Hematopoietic multipotent progenitor cell (in vitro differentiated cells): ENCODE measurements at places on chromosomes 7 and 10.

DNA sequence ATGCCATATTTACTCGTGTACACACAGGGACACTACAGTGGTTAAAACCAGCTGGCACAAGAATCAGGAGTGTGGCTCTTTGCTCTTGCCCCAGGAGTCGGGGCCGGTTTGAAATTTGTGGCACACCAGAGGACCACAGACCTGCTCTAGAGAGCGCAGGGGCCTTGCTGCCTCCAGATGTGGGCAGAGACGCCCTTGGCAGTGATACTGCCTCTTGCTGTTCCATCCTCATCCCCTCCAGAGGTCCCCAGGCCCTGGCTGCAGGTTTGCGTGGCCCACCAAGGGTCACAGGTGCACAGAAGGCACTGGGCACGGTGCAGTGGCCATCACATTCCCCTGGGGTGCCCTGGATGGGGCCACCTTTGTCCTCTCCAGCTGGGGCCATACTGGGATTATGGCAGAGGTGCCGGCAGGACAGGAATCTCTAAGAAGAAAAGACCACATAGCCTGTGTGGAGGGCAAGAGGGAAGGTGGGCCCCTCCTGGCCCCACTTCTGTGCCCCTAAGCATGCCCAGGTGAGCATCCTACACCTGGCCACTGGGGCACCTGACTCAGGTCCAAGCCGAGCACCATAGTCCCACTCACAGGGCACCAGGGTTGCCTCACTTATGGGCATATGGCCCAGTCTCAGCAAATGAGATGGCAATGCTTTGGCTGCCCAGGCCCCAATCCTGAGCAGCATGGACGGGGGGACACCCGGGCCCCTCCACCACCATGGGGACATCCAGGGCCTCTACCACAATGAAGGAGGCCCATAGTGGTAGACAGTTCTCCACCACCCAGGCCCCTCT, 45.6 kb downstream of the FOXL3 start:
- no peak for DNase-seq

DNA sequence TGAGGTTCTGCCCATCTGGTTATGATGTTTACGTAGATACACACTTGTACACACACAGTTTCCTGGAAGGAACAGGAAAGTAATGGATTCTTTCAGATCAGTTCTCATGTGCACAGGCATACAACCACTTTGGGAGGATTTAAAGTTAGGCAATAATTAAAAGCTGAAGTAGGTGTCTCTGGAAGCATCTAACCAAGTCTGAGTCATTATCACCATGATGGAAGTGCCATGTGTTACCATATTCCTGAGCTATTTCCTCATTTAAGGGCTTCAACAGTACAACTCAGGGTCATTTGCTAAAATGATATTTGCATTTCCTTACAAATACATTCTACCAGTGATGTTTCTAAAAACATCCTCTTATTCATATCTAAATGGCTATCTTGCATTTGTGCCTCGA, 41.4 kb upstream of the BET1 start:
- no peak for DNase-seq

DNA sequence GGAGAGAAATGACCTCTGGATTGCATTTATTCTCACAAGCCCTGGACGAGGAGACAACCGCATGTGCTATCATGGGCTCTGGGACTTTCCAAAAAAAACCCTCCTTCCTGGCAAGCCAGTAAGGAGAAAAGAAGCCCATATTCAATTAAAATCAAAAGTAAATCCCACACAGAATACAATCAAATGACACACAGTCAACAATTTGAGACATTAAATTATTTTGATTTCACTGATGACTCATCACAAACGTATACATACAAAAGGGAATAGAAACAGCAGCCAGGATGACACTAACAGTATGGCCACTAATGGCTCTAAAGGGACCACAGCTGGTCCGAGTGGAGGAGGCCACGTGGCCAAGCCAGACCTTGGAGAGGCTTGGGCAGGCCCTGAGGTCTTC, 24.9 kb downstream of the LRRC20 start:
- no peak for DNase-seq

DNA sequence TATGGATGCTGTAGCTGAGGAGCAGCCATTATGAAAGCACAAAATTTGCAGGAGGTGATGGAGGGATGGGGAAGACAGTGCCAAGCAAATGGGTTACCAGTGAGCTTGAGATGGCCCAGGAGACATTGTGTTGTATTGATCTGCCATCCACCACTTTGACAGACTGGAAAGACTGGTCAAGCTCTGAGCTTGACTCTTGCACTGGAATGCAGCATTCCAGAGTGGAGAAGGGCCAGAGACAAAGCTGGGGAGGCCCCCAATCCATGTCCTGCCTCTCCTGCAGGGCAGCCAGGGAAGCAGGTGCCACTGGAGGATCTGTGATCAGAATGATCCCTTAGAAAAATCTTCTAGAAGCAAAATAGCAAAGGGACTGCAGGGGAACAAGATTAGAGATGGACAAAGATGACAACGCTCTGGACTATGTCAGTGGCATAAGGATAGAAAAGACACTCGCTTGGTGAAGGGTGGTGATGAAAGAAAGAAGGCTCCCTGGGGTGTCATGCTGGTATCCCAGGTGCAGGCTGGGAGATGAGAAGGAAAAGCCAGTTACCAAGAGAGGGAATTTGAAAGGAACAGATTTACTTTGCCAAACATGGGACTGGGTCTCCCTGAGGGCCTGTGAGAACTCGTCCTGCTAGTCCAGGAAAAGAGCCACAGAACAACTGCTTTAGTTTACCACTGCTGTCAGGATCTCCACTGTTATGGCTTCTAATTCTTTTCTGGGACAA, 5.0 kb downstream of the GSDME start:
- DNase-seq: no peak

- DNase-seq: no peak
Measured at GRCh38 chr7:2431260-2431867, 28.0 kb downstream of the CHST12 start.

GRCh38 chr10:13072339-13072738, 27.6 kb upstream of the OPTN start:
- DNase-seq: no peak

GRCh38 chr7:1296356-1296981, 63.8 kb downstream of the UNCX start:
- DNase-seq: no peak

DNA sequence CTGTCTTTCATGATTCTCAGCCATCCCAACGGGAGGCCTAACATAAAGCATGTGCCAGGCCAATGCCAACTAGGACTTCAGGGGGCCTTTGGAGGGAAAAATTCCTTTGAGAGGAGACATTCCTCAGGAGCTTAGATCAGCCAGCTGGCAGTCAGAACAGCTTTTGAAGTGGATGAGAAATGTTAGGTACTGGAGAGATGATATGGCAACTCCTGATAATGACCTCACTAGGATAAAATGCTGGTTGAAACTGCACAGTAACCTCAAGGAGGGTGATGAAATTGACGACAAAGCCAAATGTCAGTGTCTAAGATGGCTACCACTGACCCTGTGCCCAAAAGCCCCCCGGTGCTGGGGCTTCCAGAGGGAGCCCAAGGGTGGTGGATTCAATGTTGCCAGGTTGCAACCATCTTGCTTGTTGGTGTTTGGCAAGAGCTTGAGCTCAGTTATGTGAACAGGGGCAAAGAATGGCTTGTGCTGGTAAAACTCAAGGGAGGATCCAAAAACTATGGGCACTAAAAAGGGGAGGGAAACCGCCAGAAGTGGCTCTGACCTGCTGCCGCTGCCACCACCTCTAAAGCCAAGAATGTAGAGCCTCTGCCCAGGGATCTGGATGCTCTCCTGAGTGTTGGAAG, 121.2 kb downstream of the UBE2H start:
- DNase-seq: no peak

- no peak for DNase-seq
Measured at GRCh38 chr7:44962483-44963251, 16.1 kb downstream of the MYO1G start.

GRCh38 chr7:50347693-50348092, 43.2 kb downstream of the IKZF1 start:
- DNase-seq: no peak

GRCh38 chr10:16952080-16952479, 134.9 kb upstream of the RSU1 start:
- no peak for DNase-seq

DNA sequence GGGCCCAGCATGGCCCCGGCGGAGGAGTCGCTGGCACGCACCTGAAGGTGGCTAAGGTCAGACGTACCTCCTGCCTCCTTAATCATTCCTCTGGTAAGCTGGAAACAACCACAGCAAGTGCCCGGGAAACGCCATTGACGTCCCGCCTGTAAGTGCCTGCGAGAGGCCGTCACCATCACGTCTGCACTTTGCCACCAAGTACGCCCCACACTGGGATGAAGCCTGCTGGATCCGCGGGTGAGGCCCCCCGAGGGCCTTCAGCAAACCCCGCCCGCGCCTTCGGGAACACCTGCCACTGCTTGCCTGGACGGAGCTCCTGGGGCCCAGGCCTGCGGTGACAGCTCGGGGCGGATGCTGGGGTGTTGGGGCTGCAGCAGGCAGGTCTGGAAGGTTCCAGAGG, 12.5 kb downstream of the ADGRA1 start:
- no peak for DNase-seq

DNA sequence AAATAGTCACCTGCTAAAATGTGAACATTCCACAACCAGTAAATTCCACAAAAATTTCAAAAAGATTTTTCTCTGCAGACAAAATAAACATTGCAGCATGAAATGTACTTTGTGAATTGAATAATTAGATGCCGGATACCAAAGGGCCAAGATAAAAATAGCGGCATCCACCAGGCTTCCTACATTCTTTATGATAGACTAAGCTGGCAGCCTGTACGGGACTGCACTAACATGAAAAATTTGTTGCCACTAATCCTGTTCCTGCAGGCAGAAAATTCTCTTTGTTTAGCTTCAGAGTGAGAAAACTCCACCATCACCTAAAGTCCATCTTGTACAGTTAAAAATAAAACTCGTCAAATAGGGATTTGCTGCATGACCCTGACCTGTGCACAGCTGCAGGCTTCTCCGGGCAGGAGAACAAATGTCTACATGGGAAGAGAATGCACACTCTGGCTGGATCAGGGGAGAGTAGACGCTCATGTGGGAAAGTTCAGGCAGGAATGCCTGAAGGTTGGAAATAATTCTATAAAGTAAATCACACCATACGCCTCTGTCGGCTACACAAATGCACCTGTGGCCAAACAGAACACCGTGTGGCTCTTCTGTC, 15.6 kb upstream of the ADO start:
- DNase-seq: no peak

- DNase-seq: no peak
Measured at GRCh38 chr10:105681051-105681450, 1040.0 kb downstream of the SORCS3 start.

DNA sequence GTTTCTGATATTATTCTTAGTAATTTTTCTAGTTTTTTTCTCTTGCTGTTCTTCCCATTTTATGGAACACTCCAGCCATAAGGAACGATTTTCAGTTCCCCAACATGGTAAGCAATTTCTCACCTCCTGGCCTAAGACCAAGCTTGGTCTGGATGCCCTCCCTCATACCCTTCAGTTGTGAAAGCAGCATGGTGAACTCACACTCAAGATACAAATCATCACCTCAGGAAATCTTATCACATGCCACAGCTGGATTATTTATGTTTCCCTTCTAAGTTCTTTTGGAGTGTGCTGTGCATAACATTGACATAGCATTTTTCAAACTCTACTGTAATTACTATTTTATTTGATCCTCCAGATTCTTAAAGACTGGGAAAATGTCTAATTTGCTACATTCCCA, 216.6 kb downstream of the AGMO start:
- no peak for DNase-seq

DNA sequence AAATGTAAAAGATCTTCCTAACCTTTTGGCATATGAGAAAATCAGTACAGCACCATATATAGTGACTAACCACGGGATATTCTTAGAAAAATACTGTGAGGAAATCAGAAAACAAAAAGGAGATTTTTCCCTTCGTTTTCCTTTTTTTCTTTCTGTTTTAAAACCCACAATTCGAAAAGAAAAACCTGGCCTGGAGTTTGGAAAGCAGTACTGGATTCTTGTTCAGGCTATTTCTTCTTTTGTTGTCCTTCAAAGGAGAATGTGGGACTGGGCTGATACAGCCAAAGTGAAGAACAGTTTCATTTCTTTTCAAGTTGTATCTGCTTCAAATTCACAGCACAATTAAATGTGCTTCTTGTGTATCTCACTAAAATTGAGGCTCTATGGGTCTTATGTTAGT, 156.8 kb upstream of the PHYHIPL start:
- DNase-seq: no peak

DNA sequence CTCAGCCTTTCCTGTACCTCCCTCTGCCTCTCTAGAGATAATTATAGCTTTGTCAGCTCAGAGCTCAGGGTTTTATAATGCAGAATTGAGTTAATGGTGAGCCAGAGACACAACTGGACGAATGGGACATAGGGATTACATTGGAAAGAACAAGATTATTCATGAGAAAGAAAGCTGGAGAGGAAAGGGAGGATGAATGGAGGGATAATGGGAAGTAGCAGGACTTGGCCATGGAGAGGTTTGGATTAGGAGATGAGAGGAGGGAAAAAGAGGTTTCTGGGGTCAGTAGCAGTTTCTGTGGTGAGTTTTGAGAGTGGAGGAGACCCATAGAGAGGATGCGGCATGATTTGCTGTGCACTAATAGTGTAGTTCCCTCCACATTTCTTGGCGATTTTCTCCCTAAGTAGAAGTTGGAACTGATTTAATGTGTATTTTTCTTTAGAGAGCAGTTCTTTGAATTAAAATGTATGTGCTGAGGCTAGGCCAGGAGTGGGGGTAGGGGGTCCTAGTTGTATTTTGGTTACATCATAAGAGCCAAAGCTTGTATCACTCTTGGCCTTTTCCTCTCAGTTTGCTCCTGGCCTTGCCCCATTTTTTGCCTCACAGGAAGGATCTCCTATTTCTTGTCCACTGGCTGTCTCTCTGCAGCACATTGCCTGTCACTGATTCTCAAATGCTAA, 107.4 kb downstream of the MKX start:
- DNase-seq: no peak

GRCh38 chr10:11594589-11595394, 16.7 kb downstream of the USP6NL start:
- peak; percentile 59 for DNase-seq

- no peak for DNase-seq
Measured at GRCh38 chr10:111107023-111107422, 30.2 kb downstream of the ADRA2A start.

DNA sequence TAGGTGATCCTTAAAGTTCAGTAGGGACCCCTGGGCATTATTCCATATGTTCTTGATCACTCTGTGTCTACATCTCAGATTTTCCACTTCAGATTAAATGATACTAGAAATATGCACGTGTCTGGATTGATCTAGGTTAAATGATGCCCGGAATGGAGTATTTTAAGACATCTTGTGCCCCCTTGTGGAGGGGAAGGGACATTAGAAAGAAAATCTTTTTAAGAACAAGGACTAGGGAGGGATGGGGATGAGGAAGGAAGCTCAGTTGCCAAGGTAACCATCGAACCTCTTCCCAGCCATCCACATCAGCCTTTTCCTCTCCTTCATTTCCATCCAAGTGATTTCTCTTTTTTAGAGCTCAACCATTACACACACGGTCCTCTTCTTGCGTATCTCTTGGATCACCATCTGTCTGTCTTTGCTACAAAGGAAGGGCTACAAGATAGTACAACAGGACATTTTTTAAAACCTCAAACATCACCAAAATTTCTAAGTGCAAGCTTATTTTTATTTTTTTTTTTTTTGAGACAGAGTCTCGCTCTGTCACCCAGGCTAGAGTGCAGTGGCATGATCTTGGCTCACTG, 40.5 kb downstream of the PRSS2 start:
- peak; percentile 56 for DNase-seq
